ENCODE measurements at places on chromosomes 6 and 20. TPM values are rescaled to one million over a fixed set of nuclear protein-coding genes. Genes with fewer than 3 reads are reported as not detected.

Gene ENPP1
- 2.4 TPM for polyA plus RNA-seq

Gene CD164
- 287 TPM for polyA plus RNA-seq

Gene CITED2
- polyA plus RNA-seq, result 158 TPM

Gene MROH8
- 4.9 TPM for polyA plus RNA-seq

Gene LRRN4
- polyA plus RNA-seq, result 1.6 TPM

Gene ATXN1
- 24.2 TPM for polyA plus RNA-seq

Gene CST3
- 220 TPM for polyA plus RNA-seq

Gene TPD52L2
- 86.7 TPM for polyA plus RNA-seq

- no peak for DNase-seq
These were observed 105.9 kb downstream of the SASH1 start for GRCh38 chr6:148448369-148449012.

DNA sequence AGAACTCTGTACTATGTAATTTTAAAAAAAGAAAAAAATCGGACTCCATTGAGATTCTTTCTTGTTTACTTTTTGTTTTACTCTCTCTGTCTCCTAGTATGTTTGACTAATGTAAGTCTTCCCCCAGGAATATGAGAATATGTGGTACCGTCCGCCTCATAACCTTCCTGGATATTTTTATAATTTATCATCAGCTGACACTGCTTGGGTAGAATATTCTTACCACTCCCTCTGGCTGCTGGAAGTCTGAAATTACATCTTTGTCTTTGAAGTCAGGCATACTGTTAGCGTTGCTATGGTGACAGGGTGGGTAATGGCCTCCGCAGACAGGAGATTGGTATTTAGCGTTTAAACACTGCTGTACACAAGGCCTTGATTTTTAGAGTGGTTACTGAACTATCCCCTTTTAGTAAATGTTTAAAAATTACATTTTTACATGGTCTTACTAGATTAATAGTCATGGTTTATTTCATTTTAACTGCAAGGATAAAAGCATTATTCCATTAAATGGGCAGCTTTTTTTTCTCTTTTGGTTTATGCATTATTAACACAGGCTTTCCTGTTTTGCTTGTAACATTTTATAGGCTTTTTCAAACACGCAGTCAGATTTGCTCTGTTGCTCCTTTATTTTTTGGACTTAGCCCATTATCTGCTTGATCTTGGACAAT is 176.4 kb downstream of the ARID1B start:
- DNase-seq, result peak; percentile 72

DNA sequence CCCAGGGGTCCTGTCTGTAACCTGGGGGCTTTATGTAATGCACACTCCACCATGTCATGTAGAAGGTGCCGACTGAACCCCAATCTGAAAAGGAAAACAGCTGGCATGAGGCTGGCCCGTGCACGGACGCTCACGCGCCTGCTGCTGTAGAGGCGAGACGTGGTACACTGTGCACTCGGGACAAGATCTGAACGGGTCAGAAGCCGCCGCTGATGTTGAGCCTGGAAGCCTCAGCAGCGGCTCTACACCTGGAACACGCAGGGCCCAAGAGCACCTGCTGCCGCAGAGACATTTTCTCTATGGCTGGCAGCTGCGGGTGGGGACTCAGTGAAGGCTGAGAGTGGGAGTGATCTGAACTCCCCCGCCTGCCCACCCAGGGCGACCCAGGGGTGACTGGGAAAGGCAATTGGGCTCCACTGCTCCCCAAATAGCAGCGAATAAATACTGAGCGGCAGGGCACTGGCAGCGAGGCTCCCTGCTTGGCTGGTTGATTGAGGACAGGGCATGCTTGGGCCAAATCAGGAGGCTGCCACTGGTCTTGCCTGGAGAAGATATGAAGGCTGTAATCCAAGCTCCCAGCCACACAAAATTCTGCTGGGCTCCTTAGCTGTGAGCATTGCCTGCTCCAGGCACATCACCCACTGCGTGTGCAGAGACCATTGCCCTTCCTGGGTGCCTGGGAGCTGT is 2.5 kb upstream of the OGFR start:
- no peak for DNase-seq

- no peak for DNase-seq
These were observed 120.8 kb upstream of the CDYL start for GRCh38 chr6:4655196-4656025.

DNA sequence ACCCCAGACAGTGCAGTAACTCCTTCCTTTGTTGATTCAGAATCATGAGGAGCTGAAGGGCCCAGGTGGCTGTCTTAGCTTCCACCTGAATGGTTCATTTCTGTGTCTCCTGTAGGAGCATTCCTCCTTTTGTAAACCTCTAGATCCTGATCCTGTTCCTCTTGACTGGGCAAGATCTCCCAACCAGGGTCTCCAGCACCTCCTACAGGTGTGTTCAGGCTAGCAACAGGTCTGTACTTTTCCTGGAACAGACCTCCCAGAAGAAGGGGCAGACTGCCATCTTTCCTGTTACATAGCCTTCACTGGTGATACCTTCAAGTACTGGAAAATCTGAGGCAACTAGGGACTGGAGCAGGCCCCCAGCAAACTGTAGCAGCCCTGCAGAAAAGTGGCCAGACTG is 35.2 kb downstream of the HLA-B start:
- no peak for DNase-seq

GRCh38 chr6:123802351-123802696 is 1.3 kb upstream of the NKAIN2 start:
- DNase-seq, result no peak

DNA sequence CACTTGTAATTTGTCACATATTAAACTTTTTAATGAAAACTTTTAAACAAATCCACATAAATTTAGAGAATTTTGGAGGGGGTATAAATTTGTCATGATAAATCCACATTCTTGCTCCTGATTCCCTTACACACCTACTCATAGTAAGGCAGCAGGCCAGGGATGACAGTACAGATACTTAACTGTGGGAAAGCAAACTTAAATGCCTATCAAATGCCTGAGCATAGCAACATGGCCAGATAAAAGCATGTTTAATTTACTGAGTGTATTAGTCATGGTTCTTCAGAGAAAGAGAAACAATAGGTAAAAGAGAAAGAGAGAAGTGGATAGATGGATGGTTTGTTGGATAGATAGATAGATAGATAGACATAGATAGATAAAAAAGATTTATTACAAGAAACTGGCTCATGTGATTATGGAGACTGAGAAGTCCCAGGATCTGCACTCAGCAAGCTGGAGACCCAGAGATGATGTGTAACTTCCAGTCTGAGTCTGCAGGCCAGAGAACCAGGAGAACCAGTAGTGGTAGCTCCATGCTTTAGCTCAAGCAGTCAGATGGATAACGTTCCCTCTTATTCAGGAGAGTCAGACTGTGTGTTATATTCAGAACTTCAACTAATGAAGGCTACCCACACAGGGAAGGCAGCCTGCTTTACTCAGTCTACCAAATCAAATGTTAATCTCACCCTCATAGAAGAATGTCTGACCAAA is 15.9 kb upstream of the ADGRF1 start:
- no peak for DNase-seq

GRCh38 chr6:167349631-167350274 is 24.9 kb downstream of the TTLL2 start:
- DNase-seq, result no peak

DNA sequence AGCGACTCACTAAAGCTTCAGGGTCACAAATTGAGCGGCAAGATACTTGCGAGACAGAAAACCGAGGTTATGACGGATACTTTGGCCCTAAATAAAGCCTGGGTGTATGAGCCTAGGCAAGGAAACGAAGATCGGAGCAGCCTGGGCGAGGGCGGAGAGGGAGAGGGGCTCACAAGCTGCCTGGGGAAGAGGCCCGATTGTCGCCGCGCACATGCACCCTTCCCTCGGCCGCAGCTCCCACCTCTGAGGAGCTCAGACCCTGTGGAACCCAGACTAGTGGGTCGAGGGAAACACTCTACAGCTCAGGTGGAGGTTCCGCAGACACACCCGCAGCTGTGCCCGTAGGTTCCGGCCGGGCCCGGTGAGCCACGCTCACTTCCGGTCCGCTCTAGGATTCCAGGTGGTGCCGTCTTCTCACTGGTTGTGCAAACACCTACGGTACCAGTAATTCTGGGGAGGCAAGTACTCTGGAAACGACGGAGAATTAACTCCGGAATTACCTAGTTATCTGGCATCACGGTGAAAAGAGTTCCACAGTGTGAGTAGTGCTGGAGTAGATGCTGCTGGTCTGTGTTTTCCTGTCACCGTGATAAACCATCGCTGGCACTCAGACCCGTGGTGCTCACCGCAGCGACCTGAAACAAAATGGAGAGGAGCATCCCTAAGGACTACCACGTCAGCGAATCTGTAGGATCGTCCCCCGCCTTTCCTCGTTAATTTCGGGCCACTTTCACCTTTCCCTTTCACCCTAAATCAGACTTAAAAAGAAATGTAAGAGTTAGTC is 61.5 kb downstream of the GPX5 start:
- peak; percentile 73 for DNase-seq

DNA sequence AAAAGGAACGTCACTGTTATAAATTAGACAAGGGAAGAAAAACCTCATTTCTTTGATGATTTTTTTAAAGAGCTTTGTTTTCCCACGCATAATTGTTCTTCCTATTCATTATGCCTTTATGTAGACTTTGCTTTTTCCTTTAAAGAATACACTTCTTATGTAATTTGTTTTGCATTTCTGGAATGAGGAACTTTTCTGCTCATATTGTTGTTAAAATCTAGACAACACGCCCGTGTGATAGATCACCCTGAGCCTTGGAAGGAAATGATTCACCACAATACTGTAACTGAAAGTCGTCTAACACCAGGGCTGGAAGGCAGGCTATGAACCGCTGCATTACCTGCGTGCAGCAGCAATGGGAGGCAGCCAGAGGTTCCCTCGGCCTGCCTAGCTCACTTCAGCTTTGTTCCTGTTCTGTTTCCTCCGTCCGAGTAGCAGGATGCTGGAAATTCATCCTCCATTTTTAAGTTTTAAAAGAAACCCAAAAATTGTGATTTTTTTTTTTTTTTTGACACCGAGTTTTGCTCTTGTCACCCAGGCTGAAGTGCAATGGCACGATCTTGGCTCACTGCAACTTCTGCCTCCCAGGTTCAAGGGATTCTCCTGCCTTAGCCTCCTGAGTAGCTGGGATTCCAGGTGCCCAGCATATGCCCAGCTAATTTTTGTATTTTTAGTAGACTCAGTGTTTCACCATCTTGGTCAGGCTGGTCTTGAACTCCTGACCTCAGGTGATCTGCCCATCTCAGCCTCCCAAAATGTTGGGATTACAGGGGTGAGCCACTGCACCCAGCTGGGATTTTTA is 49.6 kb upstream of the ZNF217 start:
- DNase-seq, result no peak

- DNase-seq, result no peak
These were observed 54.6 kb downstream of the PPARD start for GRCh38 chr6:35396991-35397390.

GRCh38 chr6:24026050-24026449 is 100.0 kb upstream of the NRSN1 start:
- DNase-seq, result no peak

GRCh38 chr20:40606660-40607059 is 82.4 kb downstream of the MAFB start:
- DNase-seq, result no peak

DNA sequence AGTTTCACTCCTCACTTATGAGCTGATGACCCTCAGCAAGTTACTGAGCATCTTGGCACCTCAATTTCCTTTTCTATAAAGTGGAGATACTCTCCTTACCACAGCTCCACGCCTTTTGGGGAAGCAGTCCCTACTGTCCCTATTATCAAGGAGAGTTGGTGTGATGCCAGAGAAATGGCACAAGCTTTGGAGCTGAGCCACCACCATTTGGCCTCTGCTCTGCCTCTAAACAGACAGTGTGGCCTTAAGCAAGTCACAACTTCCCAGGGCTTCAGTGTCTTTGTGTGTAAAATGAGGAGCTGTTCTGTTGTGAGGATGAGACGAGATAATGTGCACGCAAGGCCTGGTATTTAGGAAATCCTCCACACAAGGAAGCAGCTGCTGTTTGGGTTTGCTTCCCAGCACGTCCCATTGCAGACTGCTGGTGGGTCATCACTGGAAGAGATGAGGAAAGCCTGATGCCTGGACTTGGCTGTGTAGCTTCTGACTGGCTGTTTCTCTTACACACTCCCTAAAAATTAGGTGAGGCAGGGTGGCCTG is 18.5 kb downstream of the NSFL1C start:
- no peak for DNase-seq

DNA sequence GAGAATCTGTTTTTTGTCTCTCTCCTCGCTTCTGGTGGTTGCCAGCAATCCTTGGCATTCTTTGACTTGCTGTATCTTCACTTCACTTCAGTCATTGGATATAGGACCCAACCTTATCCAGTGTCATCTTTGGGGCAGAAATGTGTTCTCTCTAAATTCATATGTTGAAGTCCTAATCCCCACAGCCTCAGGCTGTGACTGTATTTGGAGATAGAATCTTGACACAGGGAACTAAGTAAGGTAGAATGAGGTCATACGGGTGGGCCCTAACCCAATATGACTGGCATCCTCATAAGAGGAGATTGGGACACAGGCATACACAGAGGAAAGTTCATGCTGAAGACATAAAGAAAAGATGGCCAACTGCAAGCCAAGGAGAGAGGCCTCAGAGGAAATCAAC is 51.9 kb upstream of the TPD52L1 start:
- DNase-seq, result no peak

DNA sequence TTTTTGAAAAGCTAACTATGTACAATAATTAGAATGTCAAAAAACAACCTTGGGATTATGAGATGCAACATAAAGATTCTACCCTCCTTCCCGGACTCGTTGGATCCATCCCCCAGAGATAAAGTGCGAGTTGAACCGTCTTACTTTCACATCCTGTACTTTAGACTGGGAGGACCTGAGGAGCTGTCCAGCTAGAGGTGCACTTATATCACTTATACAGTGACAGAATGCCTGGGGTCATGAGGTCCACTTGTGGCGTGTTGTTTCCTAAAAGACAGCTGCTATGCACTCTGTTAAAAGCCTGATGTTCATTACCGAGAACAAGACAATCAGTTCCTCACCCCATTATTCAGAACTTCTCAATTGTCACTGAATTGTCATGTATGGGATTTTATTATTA is 2.1 kb downstream of the CDS2 start:
- no peak for DNase-seq

DNA sequence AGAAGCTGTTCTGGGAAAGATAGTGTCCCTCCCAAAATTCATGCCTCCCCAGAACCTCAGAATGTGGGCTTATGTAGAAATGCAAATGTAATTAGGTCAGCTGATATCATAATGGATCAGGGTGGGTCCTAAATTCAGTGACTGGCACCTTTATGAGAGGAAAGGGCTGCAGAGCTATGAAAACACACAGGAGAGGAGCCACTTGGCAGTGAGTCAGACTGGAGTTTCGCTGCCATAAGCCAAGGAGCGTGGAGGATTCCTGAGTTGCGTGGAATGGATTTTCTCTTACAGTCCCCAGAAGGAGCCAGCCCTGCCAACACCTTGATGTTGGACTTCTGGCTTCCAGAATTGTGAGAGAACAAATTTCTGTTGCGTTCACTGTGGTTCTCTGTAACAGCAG is 249.8 kb upstream of the PMEPA1 start:
- DNase-seq, result no peak

GRCh38 chr6:90162648-90163387 is 133.8 kb downstream of the BACH2 start:
- no peak for DNase-seq

DNA sequence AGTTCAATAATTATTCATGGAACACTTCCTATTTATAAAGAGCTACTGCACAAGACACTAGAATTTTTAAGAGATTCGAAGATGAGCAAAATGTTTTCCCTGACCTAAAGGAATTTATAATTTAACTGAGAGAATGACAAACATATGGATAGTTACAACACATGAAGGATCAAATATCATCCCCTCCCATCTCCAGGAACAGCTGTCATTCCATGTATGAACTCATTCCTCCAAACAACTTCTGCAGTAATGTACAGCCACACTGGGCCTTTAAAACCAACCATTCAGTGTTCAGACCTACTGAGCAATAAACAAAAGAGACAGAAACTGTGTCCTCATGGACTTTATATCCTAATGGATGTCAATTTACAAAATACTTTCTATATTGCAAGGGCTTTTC is 87.8 kb downstream of the KIF16B start:
- no peak for DNase-seq
